ENCODE measurements at places on chromosomes 16 and 17.
A peak's percentile ranks its signal among the peaks of the same experiment; 100 is the strongest.

DNA sequence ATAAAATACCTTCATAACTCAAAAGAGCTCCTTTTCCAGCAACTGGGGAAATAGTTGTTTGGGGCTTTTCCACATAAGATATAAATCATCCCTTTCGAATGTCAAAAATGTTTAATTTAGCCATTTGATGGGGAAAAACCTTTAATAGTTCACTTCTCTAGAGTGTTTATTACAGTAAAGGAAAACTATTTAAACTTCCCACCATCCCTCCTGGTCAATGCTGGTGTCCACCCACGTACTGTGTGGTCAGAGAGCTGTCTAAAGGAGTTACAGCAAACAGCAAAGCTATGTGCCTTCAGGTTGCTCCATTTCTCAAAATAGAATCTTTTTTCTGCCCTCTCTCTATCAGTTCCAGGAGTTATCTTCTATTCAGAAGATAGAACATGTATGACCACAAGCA is 33.5 kb downstream of the KANSL1 start:
- no peak for DNase-seq

GRCh38 chr16:86665319-86665675 is 86.9 kb downstream of the FOXL1 start:
- DNase-seq = no peak

DNA sequence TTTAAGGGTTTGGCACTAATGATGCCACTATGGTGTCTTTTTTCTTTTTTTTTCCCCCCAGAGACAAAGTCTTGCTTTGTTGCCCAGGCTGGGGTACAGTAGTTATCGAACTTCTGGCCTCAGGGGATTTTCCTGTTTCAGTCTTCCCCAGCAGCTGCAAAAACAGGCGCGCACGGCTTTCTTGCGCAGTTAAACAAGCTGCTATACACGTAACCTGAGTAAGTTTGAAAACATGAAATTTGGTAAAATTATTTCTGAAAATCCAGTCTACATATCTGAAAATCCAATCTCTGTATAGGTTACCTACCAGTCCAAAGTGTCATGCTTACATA is 11.8 kb downstream of the TEX14 start:
- no peak for DNase-seq

DNA sequence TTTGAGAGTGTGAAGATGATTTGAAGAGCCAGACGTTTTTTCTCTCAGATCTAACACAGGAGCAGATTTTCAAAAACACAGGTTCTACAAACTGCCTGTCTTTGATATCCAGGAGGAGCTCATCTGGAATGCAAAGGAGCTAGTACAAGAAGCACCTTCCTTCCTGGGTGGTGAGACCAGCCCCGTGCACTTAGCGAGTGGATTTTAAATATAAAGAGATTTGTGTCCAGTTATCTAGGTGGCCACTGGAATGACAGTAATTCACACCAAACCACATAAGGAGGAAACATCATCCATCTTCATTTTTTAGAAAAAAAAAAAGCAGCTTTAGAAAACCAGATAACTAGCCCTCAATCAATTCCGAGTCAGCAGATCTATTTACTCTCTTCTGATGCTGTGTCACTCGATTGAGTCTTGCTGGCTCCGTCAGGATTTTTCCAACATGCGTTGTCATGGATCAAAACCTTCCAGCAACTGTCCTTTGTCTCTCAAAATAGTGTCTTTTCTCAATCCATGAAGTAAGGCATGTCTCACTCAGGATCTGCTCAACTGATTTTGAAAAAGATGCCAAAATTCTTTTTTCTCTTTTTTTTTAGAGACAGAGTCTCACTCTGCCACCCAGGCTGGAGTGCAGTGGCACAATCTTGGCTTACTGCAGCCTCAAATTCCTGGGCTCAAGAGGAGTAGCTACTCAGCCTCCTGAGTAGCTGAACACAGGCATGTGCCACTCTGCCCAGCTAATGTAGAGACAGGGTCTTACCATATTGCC is 451.2 kb upstream of the PSMD7 start:
- DNase-seq = peak; percentile 8

- no peak for DNase-seq
Observed at GRCh38 chr16:8619671-8620370, 1.7 kb upstream of the METTL22 start.

- DNase-seq = no peak
Observed at GRCh38 chr16:9199311-9199710, 107.9 kb downstream of the HAPSTR1 start.

GRCh38 chr16:74726716-74727115 is 26.1 kb upstream of the MLKL start:
- DNase-seq = no peak

DNA sequence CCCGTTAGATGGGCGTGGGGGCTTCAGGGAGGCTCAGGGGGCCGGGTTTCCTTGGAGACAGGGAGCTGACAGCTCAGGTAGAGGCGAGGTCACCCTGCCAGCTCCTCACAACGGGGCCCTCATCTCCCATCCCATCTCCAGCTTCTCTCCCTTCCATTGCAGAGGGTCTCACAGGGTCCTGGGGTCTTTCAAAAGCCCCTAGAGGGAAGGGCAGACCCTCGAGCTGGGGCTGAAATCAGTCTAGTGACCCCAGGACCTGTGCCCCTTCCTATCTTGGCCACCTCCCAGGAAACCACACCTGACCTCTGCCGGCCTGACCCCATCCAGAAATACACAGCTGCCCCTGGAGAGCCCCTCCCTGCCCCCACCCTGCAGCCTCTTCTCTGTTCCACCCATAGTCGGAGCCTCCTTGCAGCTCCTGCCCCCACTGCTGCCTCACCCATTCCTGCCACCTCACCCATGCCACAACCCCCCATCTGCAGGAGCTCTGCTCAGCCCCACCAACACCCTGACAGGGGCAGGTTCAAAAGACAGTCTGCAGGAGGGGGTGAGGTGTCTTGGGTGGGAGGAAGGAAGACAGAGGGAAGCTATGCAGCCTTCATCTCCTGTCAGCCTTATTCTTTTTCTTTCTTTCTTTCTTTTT is 23.4 kb downstream of the PIK3R5 start:
- DNase-seq = no peak

DNA sequence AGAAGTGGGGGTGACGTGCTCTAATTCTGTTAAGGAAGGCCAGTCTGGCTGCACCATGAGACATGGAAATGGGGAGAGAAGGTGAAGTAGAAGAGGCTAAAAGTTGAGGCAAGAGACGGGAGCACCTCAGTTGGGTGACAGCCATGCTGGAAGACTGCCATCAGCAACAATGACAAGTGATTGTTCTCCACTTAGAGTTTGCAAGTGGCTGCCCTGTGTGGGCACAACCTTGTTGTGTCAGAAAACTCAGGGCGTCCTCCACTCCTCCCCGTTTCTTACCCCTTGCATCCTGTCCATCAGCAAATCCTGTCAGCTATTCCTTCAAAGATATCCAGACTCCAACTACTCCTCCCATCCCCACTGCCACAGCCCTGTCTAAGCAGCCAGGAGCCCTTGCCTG is 17.6 kb downstream of the CES1 start:
- no peak for DNase-seq

DNA sequence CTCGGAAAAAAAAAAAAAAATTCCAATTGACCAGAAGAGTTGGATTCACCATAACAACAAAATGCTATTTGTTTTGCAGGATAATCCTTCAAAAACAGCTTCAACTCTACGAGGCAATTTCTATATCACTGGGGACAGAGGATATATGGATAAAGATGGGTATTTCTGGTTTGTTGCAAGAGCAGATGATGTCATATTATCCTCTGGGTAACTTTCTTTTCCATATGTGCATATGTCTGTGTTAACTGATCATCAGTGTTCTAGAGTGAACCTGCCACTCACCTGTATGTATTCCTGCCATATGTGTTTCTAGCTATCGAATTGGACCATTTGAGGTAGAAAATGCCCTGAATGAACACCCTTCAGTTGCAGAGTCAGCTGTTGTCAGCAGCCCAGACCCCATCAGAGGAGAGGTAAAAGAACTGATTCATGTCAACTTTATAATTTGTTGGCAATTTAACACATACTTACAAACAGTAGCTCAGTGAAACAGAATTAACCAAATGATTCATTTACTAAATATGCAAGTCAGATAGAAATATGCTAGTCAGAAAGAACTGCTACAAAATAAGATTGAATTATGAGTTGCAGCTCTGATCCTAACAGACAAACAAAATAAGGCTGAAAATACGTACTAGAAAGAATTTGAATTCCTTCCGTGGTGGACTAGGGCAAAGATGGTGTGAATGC is 14.2 kb downstream of the ERI2 start:
- no peak for DNase-seq

DNA sequence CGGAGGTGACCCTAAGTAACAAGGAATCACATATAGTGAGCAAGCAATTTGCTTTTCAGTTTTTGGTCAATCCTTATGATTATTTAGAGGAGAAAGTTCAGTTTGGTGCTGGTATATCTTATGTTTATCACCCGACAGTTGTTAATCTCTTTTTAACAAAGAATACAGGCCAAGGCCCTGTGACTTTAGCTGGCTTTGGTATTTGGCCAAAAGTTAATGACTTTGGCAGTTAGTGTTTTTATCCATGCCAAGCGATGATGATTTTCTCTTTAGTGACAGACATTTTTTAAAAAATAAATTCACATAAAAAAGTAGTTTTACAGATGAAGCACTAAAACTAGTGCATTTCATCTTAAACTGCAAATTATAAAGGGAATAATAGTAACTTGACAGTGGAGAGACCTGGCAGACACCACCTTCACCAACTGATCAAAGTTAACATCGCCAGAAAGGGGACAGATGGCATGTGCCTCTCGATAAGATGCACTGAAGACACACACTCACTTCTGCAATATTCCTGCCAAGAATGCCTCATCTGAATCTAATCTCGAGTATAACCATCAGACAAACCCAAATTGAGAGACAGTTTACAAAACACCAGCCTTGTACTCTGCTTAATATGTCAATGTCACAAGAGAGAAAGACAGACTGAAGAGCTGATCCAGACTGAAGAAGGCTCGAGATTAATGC is 6.9 kb downstream of the DEXI start:
- DNase-seq = no peak

- DNase-seq = no peak
Observed at GRCh38 chr17:72887322-72887721, 205.2 kb downstream of the SLC39A11 start.

DNA sequence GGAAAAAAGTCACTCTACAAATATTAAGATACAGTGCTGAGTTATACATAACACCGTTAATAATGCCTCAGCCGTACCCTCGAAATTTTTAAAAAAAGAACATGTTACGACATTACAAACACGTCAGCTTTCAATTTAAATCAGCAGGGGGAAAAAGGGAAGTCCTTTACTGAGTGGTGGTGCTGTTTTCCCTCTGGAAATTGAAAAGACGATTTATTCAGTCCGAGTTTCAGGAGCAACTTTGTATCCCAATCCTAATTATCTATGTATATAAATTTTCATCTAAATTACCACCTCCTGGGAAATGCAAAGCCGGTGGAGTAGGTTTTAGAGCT is 1.3 kb downstream of the NETO2 start:
- DNase-seq = no peak

GRCh38 chr16:86604436-86605193 is 26.3 kb downstream of the FOXL1 start:
- no peak for DNase-seq

GRCh38 chr16:25771812-25772568 is 80.2 kb downstream of the HS3ST4 start:
- DNase-seq = no peak

- DNase-seq = no peak
Observed at GRCh38 chr17:79776376-79777119, 1.4 kb upstream of the CBX2 start.

GRCh38 chr17:46915596-46915995 is 7.4 kb upstream of the GOSR2 start:
- no peak for DNase-seq

DNA sequence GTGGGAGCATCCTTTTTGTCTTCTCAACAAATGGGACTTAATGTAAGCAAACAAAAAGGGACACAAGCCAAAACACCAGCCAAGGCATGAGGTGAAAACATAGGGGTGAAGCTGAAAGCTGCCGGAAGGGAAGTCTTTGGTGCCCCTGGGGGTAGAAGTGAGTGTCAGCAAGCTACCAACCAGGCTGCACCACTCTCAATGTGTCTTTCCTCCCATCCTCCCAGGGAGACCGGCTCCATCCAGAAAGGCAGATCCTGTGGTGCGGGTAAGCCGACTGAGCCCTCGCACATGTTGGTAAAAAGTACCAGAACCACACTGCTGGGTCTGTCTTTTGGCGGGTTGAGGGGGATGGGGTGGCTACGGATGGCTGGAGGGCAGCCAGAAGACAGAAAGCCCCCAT is 52.0 kb upstream of the SREBF1 start:
- DNase-seq = no peak

DNA sequence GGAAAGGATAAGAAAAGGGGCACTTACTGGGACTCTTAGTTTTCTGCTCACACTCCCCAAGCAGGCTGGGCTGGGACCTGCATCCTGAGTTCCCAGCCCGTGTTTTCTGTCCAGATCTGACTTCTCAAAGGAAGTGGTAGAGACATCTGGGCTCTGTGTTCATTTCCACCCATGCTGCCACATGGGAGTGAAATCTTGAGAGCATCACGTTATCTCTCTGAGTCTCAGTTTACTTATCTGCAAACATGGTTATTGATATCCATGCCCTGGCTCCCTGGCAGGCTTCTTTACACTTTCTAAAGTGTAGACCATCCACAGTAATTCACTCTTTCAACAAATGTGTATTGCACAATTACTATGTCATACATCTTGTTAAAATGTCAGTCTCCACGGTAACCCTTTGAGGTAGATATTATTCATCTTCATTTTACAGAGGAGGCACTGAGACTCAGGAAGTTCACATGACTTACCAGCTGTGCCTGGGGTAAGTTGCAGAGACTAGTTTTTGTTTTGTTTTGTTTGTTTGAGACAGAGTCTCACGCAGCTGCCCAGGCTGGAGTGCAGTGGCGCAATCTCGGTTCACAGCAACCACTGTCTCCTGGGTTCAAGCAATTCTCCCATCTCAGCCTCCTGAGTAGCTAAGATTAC is 3.4 kb downstream of the ZNF688 start:
- no peak for DNase-seq

GRCh38 chr16:17585449-17586074 is 114.8 kb upstream of the XYLT1 start:
- DNase-seq = no peak

DNA sequence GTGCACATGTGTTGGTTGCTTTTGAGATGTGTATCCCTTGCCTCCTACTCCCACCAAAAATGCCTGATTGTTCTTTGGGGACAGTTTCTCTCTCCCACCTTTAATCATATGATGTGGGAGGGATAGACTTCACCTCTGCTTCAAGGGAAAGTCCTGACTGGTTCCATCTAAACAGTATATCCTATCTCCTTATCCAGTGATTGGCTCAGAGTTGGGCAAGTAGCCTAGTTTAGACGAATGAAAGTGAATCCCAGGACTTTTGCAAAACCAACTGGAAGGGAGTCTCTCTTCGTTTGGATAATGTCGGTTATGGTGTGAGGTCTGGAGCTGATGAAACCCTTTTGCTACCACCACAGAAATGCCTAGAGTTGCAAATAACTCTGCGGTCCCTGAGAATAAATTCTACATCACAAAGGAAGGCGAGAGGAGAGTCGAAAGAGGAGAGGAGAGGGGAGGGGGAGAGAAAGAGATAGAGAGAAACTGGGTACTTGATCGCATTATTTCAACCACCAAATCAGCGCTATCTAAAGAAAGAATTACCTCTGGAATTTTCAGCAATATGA is 77.1 kb upstream of the SALL1 start:
- DNase-seq = no peak

- DNase-seq = no peak
Observed at GRCh38 chr16:55668340-55669281, 12.8 kb downstream of the SLC6A2 start.
